Stimulated activated CD4-positive, alpha-beta T cell treated with anti-CD3 and anti-CD28 coated beads, Interleukin-1b, Interleukin-23, amount 100 ng/mL, for 24 hours (primary cell): ENCODE measurements at places on chromosomes 1 and 21.
A peak's percentile ranks its signal among the peaks of the same experiment; 100 is the strongest.

- no peak for DNase-seq
Measured at GRCh38 chr1:98702976-98703375, 41.5 kb downstream of the SNX7 start.

DNA sequence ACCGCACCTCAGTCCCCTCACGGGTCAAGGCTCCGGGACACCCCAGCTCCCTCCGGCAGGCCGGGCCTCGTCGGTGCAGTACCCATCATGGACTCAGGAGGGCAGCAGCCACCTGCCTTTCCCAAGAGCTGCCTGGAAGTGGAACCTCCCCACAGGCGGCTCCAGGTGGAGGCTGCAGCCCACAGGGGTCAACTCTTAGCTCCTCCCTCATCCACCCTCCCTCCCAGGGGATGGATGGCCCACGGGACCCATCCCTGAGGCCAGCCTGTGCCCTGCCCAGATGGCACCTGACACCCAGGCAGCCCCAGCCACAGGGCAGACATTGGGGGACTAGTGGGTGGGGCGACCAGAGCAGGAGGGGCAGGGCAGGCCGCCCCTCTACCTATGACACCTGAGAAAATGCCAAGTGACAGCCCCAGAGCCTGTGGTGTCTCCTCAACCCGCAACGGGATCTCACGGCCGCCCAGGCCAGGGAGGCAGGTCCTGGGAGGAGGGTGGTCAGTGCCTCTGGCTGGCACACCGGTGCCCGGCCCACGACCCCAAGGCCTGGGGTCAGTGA is 1.2 kb upstream of the ARHGEF16 start:
- peak; percentile 51 for DNase-seq

DNA sequence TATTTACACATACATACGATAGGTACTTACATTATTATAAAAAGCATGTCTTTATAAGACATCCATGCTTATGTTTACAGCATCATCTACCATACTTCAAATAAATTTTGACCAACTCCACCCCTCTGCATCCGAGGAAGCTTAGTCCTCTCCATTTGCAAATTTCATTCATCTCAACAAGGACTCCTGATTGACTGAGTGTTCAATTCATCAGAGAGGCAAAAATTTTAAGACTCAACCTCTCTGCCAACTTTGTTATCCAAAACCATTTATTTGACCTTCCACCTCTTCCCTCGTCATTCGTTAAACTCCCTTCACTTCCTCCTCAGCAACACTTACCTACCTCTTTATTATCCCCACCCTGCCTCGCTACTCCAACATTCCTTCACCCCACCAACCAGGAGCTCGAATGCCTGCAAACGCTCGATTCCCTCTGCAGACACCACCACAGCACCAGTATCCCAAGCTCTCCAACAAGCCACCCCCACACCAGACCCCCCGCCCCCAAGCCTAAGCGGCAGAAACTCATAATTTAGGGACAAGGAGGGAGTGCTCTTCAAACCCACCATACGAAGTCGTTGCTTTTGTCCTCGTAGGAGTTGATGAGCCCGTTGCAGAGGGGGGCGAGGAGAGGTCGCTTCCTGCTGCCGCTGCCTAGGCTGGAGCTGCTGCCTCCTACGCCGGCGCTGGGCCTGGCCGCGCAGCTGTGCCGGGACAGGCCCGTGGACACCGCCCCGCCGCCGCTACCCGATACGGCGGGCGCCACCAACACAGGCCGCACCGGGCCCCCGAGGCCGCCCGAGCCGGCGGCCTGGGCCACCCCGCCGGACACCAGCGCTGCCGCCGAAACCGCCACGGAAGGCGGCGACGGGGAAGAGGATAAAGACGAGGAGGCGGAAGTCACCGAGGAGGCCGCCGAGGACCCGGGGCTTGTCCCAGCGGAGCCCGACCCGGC is 803 bp downstream of the COP1 start:
- peak; percentile 6 for DNase-seq

GRCh38 chr1:198443365-198444233 is 96.9 kb downstream of the ATP6V1G3 start:
- no peak for DNase-seq

DNA sequence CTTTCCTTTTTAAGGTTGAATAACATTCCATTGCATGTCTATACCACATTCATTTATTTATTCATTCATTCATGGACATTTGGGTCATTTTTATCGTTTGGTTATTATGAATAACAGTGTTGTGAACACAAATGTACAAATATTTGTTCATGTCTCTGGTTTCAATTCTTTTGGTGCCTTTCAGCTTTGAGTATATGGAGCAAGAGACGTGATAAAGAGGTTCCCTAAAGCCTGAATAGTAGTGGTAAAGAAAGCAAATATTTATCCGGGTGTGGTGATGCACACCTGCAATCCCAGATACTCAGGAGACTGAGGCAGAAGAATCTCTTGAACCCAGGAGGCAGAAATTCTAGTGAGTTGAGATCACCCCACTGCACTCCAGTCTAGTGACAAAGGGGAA is 5.3 kb upstream of the RLF start:
- DNase-seq, result no peak

GRCh38 chr1:67636146-67636545 is 48.9 kb upstream of the GADD45A start:
- no peak for DNase-seq

- no peak for DNase-seq
Measured at GRCh38 chr1:17742583-17742982, 12.6 kb upstream of the ACTL8 start.

- DNase-seq, result no peak
Measured at GRCh38 chr1:164928232-164928812, 369.3 kb downstream of the PBX1 start.

DNA sequence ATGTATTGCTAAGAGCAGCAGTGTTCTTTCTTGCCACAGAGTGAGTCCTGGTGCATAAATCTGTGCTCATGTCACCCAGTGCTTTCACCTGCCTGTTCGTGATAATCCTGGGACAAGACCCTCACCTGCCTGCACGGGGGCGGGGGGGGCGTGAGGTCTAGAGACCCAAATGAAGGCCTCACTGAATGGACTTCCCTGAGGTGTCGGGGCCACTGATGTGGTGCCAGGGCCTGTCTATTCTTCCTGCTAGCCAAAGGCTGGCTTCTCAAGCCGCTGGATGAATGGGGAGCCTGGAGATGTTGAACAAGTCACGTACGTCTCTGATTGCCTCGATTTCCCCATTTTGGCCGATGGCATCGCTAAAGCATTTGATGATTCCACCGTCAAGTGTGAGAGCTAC is 118.8 kb upstream of the IRF2BP2 start:
- DNase-seq, result no peak

DNA sequence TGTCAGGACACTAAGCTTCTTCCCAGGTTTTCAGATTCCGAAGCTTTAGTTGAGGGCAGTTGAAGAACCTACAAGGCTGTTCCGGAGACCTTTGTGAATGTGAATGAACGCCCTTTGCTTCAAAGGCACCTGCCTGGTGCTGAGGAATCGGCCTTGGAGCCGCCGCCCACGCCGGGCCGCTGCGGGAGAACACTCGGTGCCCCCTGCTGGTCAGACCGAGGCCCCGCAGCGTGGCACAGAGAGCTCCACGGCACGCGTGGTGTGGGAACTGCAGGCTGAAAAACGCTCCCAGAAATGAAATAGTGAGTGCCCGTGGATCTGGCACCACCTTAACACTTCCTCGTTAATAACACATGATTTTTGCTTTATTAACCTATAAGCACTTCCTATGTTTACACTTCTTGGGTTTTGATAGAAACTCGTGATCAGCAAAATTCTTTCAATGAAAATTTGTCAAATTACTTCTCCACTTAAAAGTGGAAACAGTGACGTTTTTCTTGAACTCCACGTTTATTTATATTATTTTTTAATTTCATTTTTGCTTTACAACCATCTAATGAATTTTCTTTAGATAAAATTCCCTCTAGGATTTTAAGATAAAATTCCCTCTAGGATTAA is 460.6 kb downstream of the DSCAM start:
- DNase-seq, result peak; percentile 21

GRCh38 chr21:33808715-33809367 is 106.8 kb downstream of the ATP5PO start:
- DNase-seq, result no peak

GRCh38 chr1:113197719-113198330 is 124.8 kb downstream of the LRIG2 start:
- no peak for DNase-seq

DNA sequence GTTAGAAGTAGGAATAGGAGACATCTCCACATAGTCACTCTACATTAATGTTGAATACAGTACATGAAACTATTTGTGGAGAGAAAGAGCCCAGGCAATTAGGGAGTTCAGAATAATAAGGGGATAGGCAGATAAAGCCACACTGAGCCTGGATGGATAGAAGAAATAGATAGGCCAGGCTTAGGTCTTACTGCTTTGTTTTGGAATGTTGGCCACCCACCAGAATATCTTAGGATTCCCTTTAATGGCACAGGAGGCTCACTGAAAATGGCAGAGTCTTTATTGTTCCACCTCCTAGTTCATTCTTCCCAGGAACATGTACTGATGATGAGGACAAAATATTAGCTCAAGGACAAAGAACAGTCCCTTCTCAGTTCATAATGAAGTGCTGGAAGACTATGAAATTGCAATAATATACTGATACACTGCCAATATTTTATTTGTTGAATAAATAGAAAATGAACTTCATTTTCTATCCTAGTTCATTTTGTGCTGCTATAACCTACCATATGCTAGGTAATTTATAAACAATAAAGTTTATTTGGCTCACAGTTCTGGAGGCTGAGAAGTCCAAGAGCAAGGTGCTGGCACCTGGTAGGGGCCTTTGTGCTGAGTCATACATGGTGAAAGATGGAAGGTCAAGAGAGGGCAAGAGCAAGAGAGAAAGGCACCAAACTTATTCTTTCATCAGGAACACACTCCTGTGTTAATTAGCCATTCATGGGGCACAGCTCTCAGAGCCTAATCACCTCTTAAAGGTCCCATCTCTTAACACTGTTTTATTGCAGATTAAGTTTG is 87.3 kb downstream of the TBX15 start:
- no peak for DNase-seq

DNA sequence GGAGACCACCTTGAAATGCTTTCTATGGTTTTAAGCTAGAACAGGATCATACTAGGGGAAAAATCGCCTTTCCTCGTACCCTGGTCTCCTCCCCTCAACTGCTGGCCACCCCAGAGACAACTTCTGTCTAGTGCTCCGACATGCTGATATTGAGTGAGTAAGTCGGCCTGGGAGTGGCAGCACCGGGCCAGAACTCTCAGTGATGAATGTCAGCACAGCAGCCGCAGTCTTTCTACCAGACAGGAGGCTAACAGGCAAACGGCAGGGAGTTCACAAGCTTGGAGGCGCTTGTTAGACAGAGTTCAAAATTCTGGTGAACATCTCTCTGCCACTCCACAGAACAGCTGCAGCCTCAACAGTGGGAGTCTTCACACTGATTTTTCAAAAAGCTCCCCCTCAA is 716.9 kb downstream of the ADGRL2 start:
- no peak for DNase-seq

DNA sequence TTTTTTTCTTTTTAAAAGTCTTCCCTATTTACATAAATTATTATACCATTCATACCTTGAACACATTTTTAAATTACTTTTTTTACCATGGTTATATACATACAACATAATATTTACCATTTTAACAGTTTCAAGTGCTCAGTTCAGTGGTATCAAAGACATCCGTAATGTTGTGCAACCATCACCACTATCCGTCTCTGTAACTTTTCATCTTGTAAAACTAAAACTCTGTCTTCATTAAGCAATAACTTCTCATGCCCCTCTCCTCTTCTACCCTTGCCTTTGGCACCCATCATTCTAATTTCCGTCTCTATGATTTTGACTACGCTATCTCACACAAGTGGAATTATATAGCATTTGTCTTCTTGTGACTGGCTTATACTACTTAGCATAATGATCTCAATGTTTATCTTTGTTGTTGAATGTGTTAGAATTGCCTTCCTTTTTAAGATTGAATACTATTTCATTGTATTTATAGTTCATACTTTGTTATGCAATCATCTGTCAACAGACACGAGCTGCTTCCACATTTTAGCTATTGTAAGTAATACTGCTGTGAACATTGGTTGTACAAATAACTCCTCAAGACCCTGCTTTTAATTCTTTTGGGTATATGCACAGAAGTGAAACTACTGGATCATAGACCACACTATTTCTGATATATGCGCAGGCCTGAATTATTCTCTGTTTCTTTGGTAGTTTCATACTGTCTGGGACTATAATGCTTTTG is 689.5 kb upstream of the NCAM2 start:
- no peak for DNase-seq

- DNase-seq, result no peak
Measured at GRCh38 chr1:84598846-84599741, 24.9 kb upstream of the CTBS start.

DNA sequence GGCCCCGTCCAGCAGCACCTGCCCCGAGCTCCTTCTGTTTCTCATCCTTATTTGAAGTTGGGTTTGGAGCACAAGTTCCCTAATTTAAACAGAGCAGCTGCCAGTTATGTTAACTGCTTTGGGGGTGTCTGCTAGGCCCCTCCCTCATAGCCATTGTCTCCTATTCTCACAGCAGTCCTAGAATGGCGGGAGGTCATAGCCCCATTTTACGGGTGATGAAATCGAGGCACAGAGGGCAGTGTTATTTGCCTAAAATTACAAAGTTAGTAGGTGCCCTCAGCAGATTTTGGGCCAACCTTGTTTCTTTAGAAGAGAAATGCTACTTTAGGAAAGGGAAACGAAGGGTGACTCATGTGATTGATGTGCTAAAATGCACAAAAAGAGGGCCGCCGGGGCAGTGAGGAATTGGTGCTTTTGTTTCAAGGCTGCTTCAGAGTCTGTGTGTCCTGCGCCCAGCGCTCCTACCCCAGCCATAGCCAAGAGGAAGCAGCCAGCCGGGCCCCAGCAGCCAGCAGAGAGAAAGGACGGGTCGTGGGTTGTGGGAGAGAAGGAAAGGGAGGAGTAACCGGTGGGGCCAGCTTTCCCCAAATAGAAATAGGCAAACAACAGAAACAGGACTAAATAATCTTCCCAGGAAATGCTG is 13.0 kb downstream of the VANGL1 start:
- DNase-seq, result no peak

GRCh38 chr1:173210283-173210682 is 3.2 kb upstream of the TNFSF4 start:
- no peak for DNase-seq

DNA sequence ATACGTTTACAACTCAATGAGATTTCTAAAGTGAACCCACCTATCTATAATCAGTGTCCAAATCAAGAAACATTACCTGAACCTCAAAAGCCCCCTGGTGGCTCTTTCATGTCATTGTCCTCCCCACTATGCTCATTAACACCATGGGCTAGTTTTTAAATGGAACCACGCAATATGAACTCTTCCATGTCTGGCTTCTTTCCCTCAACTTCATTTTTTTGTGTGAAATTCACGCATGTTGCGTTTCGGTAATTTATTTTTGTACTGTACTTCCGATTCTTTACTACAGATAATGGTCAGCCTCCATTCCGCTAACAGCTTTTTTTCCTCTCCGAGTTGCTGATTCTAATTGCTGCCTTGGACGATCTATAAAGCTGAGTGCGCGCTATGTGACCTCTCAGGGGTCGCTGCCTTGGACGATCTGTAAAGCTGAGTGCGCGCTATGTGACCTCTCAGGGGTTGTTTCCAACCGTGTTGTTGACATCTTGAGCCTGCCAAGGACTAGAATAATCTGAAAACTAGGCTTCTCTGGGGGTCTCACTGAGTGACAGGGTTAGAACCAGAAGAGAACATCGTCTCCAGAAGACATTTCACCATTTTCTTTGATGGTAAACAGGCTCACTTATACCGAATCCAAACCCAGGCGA is 1.1 kb upstream of the CACYBP start:
- DNase-seq, result no peak
